NCI-H69 (cell line): ENCODE measurements at places on chromosomes 7 and 10.

- DNase-seq = no peak
Measured at GRCh38 chr10:126421756-126422256, 33.5 kb upstream of the ADAM12 start.

GRCh38 chr7:47352394-47352968 is 229.4 kb downstream of the TNS3 start:
- no peak for DNase-seq

DNA sequence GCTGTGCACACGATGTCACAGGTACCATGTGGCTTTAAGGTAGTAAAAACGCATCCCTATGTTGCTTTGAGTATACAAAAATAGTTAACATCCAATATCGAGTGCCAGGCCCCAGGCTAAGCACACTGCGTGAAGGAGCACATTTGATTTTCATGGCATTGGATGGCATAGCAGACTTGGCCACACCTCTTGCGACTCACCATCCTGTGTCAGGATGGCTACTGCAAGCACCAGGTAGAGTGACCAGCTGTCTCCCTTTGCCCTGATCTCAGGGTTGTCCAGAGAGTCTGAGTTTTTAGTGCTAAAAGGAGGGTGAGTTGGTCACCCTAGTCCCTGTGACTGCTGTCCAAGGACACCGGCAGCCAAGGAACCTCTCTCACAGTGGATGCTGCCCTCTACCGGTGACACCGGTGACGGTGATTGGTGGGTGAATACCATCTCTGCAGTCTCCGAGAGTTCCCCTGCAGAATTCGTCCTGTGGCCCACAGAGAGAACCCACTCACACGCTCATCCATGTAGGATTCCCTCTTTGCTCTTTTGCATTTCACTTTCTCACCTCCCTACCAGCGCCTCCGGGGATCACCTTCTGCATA is 76.1 kb downstream of the BICC1 start:
- DNase-seq = no peak

- no peak for DNase-seq
Measured at GRCh38 chr7:147980826-147981813, 609.4 kb upstream of the C7orf33 start.

GRCh38 chr7:108294595-108294994 is 161.6 kb downstream of the NRCAM start:
- peak; percentile 87 for DNase-seq

GRCh38 chr7:130272381-130273080 is 5.9 kb downstream of the CPA2 start:
- DNase-seq = peak; percentile 99

DNA sequence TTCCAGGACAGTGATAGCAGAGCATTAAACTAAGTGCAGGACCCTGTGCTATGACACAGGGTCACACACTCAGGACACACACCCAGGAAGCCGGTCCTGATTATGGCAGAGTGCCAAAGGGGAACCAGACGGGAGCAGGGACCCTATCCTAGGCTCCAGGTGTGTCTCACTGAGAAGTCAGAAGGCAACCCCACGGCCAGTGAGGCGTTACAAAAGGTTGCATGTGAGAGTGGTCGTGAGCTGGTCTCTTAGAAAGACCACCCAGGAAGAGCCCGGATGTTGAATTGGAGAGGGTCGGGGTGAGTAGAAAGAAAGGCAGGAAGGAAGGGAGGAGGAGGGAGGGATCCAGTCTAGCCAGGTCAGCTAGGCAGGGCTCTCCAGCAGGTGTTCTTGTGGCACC is 31.0 kb downstream of the FRMPD2 start:
- DNase-seq = peak; percentile 29
